Stromal cell of bone marrow (primary cell): ENCODE measurements at places on chromosomes 5 and 9.

DNA sequence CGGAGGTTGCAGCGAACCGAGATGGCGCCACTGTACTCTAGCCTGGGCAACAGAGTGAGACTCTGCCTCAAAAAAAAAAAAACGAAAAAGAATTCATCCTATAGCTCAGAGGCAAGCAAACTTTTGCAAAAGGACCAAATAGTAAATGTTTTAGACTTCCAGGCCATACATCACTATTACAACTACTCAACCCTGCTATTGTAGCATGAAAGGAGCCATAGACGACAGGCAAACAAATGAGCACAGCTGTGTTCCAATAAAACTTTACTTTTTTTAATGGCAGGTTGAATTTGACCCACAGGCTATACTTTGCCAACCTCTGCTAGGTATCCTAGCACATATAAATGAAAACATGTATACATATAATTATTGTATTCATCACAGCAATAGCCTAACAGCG, 58.9 kb upstream of the SLC30A5 start:
- no peak for DNase-seq

GRCh38 chr9:27784847-27785713, 211.8 kb upstream of the C9orf72 start:
- DNase-seq: no peak

DNA sequence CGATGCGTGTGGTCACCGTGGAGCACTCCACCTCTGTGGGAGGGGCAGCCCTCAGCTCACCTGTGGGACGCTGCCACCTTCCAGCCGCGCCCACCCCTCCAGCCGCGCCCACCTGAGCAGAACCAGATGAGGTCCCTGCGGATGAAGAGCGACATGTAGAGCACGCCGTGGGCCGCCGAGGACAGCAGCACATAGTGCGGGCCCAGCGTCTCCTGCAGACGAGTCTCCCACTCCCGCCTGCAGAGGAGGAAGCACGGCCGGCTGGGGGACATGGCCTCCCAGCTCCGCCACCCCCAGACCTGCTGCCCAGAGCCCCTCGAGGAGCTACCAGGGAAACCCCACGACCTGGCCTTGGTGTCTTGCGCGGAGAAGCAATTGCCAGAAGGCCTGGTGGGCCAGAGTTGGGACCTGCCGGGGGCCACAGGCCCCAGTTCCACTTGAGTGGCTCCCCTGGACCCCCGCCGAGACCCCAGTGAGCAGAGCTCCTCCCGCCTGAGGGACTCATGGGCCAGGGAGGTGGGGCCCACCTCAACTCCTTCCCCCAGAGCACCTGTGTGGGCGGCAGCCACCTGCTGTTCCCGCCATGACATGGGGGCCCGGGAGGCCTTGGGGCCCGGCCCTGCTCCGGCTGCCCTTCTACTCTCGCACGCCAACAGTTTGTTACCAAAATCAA, 6.5 kb downstream of the INPP5E start:
- DNase-seq: no peak

- DNase-seq: no peak
Measured at GRCh38 chr5:112685386-112685785, 52.3 kb upstream of the APC start.

DNA sequence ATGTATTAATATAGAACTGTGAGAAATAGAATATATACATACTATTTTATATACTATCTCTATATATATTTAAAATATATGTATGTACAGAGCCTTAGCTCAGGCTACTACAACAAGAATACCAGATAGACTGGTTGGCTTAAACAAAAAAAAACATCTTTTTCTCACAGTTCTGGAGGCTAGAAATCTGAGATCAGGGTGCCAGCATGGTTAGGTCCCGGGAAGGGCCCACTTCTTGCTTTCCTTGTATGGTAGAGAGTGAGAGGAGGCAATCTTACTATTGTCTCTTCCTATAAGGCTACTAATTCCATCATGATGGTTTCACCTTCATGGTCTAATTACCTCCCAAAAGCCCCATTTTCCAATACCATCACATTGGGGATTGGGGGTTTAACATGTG, 613.0 kb downstream of the ZNF608 start:
- no peak for DNase-seq

- no peak for DNase-seq
Measured at GRCh38 chr9:96078897-96079490, 203.5 kb downstream of the ERCC6L2 start.

DNA sequence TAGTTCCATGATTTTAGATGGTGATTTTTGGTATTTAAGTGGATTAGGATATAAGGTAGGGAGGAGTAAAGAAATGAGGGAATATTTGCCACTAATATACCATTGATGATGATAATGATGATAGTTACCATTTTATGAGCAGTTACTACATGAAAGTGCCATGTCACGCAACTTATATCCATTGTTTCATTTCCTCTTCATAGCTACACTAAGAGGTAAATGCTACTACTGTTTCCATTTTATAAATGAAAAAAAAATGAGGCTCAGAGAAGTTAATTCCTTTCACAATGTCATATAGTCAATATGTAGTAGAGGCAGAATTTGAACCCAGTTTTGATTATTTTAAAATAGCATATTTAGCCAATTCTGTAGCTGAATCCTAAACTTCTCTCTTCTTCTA, 112.2 kb upstream of the ADRA1B start:
- DNase-seq: no peak

- no peak for DNase-seq
Measured at GRCh38 chr5:87886164-87886563, 382.5 kb downstream of the TMEM161B start.

GRCh38 chr5:101018299-101018698, 115.2 kb upstream of the ST8SIA4 start:
- DNase-seq: no peak

DNA sequence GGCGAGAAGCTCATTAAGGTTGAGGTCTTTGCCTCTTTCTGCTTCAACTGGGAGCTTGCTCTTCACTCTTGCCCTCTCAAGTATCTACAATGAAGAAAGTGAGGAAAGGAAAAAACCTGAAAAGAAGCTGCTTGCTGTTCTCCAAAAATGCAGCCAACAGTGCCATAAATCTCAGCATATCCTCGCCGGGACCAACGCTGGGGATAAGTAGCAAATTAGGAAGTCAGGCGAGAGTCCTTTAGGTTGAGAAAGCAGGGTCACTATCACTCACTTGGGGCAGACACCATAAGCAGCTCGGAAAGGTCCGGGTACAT, 399 bp downstream of the NUP155 start:
- DNase-seq: no peak

GRCh38 chr9:123835821-123836220, 94.1 kb downstream of the DENND1A start:
- DNase-seq: no peak

DNA sequence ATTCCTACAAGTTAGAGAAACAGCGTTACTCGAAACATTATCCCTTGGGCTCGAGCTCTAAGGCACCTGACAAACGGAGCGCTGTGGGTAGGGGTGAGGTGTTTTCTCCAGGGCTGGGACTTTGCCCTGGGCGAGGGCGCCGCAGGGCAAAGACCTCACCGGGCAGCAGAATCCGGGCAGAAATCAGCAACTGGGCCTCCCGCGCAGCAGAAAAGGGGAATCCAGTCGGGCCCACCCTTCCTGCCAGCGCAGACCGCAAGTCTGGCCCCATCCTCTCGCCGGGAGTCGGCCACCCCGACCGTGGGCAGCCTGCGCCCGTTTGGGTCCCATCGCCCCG, 430 bp upstream of the MSH3 start:
- no peak for DNase-seq

GRCh38 chr9:97447001-97447400, 35.1 kb downstream of the TDRD7 start:
- no peak for DNase-seq

DNA sequence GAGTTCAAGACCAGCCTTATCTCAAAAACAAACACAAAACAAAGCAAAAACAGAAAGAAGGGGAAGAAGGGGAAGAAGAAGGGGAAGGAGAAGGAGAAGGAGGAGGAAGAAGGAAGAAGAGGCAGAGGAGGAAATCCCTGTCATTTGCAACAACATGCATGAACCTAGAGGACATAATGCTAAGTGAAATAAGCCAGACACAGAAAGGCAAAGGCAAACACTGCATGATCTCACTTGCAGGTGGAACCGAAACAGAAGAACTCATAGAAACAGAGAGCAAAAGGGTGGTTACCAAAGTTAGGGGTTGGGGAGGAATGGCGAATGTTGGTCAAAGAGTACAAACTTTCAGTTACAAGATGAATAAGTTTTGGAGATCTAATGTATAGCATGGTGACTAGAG, 135.4 kb downstream of the UGCG start:
- DNase-seq: no peak

- no peak for DNase-seq
Measured at GRCh38 chr9:77731930-77732329, 83.8 kb upstream of the GNA14 start.

GRCh38 chr9:100268271-100268670, 84.5 kb downstream of the TEX10 start:
- DNase-seq: no peak

- DNase-seq: no peak
Measured at GRCh38 chr9:124478354-124478753, 28.1 kb downstream of the ADGRD2 start.
